ENCODE measurements at places on chromosomes 13 and 19. TPM values are rescaled to one million over a fixed set of nuclear protein-coding genes. Genes with fewer than 3 reads are reported as not detected.

GRCh38 chr19:52739576-52739975 is 4.7 kb upstream of the ZNF611 start:
- DNase-seq: no peak

GRCh38 chr13:50713523-50714248 is 129.8 kb downstream of the DLEU7 start:
- peak; percentile 59 for DNase-seq

- DNase-seq: no peak
These were observed 30.3 kb downstream of the ZNF823 start for GRCh38 chr19:11708457-11708856.

GRCh38 chr19:37468961-37469777 is at the start of gene ZNF570:
TSS of gene ZNF570 (plus strand) at chr19:37469356. CDS start at chr19:37470355, 999 bp downstream.
- DNase-seq: peak; percentile 71

DNA sequence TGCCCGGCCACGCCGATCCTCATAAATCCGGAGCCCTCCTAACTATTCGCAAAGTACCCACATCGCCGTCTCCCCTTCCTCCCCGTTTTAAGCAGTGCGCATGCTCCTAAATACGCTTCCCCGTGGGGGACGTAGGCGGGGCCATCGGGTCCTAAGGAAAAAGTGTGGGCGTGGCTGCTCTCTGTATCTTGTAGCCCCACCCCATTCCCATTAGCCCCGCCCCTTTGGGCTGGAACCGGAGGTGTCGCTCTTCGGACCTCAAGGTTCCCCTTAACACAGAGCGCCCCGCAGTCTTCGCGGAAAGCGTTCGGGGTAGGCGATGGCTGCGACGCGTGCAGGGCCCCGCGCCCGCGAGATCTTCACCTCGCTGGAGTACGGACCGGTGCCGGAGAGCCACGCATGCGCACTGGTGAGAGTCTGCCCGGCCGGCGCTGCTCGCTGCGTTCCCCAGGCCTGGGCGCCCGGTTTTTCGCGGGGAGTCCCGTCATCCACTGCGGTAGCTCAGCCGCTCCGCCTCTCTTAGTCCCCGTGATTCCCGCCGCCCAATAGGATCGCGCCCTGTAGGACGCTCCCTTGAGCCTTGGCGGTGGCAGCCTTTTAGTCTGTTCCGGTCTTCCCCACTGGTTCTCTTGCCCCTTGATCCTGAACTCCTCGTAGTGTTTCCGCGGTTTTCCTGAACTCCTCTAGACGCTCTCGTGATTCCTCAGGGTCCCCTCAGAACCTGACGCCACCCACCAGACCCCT is at the start of gene ALDH16A1:
Gene ALDH16A1, plus strand, starts transcription at position 213 of the 744 bp plus-strand sequence. Its CDS starts 107 bp downstream, at position 320.
- peak; percentile 98 for DNase-seq

DNA sequence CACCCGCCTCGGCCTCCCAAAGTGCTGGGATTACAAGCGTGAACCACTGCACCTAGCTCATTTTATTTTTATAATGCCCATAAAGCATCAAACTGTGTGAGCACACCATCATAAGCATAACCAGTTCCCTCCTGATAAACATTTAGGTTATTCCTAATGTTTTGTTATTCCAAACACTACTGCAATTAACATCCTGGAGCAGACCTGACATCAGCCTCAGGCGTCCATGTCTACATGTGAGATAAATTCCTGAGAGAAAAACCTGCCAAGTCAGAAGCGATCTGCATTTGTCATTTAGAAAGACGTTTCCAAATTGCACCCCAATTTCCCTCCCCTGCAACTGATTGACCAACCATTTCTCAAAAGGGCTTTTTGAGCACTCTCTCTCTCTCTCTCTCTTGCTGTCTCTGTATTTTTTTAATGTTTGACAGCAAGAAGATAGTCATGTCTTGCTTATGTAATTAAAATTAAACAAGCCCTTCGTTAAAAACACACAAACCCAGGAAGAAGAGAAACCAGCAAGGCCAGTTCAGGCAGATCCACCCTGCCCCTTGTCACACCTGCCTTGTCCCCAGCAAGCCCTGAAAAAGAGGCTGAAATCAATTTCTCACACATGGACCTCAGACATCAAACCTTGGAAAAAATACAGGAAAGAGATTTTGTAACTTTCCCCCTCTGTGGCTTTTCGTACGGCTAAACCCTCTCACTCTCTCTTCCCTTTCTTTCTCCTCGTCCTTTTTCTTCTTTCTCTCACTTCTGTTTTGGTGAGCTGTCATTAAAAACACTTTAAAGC is 9.9 kb downstream of the LYPD3 start:
- no peak for DNase-seq

GRCh38 chr19:38079926-38080380 is 144.1 kb downstream of the DPF1 start:
- peak; percentile 5 for DNase-seq

GRCh38 chr19:3161453-3161852 is 17.1 kb upstream of the S1PR4 start:
- no peak for DNase-seq

DNA sequence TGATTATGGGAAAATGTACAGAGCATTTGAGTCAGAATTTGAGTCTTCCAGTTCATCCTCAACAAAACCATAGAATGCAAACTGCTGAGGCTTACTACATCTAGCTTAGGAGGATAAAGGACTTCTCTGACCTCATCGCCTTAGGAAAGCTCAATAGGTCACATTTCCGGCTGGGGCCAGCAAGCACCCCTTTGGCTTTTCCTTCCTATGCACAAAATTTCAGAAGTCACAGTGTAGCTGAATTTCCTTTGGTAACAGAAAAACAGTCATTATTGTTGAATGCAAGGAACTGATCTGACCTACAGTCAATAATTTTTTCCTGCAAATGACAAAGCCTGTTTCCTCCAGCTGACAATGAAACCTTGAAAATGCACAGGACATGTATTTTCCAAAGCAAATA is 32.8 kb upstream of the LRCH1 start:
- DNase-seq: no peak

- no peak for DNase-seq
These were observed 191.5 kb upstream of the KL start for GRCh38 chr13:32824675-32825074.

DNA sequence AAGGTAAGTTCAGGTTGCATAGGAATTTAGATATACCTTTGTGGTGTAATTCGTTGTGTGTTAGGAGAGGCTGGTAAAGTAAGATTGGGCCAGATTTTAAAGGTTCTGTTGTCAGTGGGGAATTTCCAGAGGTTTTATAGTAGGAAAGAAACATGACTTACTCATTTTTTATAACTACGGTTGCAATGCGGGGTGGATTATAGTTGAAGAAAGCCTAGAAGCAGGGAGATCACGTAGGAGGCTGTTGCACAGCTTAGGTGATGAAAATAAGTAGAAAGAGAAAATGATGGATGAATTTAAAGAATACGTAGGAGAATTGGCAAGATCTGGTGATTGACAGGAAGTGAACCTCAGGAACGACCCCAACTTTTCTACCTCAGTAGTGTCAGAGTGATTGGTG is 61.1 kb downstream of the PIBF1 start:
- DNase-seq: no peak

- DNase-seq: no peak
These were observed 2.4 kb downstream of the SIGLECL1 start for GRCh38 chr19:51253088-51253806.

- DNase-seq: peak; percentile 51
These were observed 201.7 kb upstream of the UBL3 start for GRCh38 chr13:30052120-30052519.

DNA sequence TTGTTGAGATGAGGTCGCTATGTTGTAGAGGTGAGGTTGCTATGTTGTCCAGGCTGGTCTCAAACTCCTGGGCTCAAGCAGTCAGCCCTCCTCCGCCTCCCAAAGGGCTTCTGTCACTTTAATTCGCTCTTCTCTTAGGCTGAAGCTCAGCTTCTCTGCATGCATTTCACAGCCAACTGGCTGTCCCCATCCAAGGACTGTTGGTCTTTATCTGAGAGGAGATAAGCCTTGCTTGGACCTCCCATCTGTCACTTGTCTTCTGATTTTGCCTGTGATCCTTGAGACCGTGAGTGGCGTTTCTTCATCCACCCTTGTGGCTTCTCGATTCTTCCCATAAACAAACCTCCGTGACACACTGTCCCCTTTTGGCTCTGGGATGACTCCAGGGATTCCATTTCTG is 24.4 kb downstream of the CERS1 start:
- DNase-seq: no peak

Gene PRTN3
- 34.7 TPM for total RNA-seq

Gene CLDN10
- total RNA-seq: 26.1 TPM

Gene BCL2L12
- total RNA-seq: 8.1 TPM

Gene C19orf44
- total RNA-seq: 3.2 TPM

Gene ZNF480
- total RNA-seq: 3.2 TPM

Gene SOHLH2
- 0.54 TPM for total RNA-seq

Gene MBD3L2
- not detected for total RNA-seq

Gene TBC1D17
- 7.8 TPM for total RNA-seq

Gene DAZAP1
- total RNA-seq: 46.9 TPM

Gene CYP4F3
- total RNA-seq: 0.27 TPM

Gene GNG7
- total RNA-seq: 5.1 TPM

Gene MCEMP1
- 0.27 TPM for total RNA-seq

Gene CCDC70
- not detected for total RNA-seq

Gene ZNF507
- 5.9 TPM for total RNA-seq

Gene CBARP
- 0.27 TPM for total RNA-seq
